Sigmoid colon (tissue), 7 donors: ENCODE measurements at places on chromosomes 12 and 14. TPM values are rescaled to one million over a fixed set of nuclear protein-coding genes. Genes with fewer than 3 reads are reported as not detected.
A peak's percentile ranks its signal among the peaks of the same experiment; 100 is the strongest.

DNA sequence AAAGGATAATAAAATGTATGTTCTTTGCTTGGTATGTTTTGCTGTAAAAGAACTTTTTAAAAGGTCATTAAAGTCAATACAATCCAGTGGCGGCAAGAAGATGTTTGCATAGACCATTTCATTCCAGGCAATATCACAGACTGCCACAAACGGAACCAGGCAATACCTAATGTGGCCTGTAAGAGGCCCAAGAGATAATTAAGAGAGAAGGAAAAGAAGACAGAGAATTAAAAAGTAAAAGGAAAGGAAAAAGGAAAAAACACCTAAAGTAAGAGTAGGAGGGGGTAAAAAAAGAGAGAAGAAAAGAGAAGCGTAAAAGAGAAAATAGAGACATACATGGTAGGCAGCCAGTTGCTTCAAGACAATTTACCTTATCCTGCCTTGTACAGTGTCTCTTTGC is 6.8 kb upstream of the ARHGAP5 start:
- no peak for DNase-seq

- DNase-seq, result no peak
Observed at GRCh38 chr14:98170575-98170974, 1101.4 kb downstream of the BCL11B start.

DNA sequence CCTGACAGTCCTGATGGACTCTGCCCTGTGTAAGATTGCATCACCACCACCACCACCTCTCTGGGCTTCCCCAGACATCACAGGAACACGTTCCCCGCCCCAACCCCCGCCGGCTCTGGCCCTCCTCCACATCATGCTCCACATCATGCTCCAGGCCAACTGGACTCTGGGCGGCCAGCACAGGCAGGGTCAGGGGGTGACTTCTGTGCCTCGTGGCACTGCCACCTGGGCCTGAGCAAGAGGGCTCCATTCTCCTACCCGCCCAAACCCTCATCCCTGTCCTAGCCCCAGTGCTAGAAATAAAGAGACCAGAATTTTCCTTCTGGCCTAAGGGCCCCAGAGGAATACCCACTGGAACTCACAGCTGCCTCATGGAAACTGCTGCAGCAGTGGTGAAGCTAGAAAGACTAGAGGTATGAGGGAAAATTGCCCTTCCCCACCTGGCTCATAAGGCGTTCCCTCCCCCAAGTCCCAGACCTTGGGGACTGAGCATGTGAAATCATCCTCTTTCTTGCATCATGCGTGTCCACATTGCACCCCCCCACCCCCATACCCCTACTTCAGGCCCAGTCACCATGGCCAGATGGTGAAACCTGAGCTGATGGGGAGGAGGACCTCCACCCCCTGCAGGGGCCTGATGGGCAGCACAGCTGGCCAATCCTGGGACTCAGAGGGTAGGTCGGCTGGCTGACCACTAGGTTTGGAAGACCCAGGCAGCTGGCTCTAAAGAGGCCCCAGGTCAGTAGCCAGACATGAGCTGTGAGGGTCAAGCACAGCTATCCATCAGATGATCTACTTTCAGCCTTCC is at the start of gene INHBE:
TSS of gene INHBE (plus strand) at position 742 of the 808 bp plus-strand sequence. CDS start 230 bp downstream, outside the sequence.
- DNase-seq, result no peak

DNA sequence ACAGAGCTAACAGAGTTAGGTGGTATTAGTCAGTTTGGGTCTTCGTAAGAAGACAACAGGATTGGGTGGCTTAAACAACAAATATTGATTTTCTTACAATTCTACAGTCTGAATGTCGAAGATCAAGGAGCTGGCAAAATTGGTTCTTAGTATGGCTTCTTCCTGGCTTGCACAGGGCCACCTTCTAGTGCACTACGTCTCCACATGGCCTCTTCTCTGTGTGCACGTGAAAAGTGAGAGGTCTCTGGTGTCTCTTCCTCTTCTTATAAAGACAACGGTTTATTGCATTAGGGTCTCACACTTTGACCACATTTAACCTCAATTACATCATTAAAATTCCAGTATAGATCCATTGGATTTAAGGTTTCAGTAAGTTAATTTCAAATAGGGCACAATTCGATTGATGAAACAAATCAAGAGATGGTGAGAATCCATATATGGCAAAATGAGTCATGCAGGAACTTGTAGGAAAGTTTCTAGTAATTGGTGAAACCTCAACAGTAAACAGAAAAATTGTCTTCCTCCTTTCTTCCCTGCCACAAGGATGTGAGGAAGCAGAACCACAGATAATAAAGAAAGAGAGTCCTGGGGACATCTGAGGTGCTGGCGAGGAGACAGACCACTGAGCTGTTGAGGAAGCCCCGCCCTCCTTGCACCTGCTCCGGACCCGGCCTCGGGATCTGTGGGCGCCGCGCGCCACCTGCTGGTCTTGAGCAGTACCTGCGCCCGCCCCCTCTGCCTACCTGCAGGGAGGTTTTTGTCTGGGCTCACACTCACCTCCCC is 846.7 kb downstream of the TMEM121 start:
- no peak for DNase-seq

- DNase-seq, result no peak
Observed at GRCh38 chr12:122887819-122888212, 8.1 kb downstream of the VPS37B start.

GRCh38 chr12:46664761-46665287 is 161.0 kb downstream of the SLC38A4 start:
- no peak for DNase-seq

DNA sequence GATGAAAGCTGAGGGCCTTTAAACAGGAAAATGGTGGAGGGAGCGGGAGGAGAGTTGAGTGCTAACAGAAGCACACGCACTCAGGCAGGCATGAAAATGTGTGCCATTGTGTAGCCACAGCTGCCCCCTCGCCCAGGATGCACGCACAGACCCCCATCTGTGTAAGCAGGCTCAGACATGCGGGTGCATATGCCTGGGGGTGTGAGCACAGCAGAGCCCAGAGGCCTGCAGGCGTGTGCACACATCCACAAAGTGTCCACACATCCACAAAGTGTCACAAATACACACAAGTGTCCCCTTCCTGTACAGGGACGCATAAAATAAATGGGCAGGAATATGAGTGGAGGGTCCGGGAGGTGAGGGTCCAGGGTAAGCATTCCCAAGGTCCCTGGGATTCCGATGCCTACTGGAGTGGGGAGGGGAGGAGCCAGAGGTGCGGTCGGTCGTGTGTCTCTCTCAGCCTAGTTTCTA is 805 bp upstream of the KRT7 start:
- peak; percentile 48 for DNase-seq

DNA sequence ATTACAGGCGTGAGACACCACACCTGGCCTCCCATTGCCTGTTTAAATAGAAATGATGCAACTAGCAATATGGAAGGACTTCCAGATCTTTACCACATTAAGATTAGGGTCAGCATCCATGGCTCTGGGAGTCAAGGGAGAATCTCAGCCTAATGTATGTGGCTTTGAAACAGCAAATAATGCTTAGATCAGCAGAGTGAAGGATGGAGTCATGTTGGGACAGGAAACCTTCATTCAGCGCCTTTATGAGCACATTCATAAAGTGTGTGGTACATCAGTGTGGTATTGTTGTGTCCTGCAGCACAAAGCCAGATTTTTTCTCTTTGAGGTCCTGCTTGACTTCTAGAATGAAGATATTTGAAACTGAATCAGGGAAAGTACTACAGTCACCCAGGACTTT is 15.3 kb upstream of the SPSB2 start:
- DNase-seq, result no peak

DNA sequence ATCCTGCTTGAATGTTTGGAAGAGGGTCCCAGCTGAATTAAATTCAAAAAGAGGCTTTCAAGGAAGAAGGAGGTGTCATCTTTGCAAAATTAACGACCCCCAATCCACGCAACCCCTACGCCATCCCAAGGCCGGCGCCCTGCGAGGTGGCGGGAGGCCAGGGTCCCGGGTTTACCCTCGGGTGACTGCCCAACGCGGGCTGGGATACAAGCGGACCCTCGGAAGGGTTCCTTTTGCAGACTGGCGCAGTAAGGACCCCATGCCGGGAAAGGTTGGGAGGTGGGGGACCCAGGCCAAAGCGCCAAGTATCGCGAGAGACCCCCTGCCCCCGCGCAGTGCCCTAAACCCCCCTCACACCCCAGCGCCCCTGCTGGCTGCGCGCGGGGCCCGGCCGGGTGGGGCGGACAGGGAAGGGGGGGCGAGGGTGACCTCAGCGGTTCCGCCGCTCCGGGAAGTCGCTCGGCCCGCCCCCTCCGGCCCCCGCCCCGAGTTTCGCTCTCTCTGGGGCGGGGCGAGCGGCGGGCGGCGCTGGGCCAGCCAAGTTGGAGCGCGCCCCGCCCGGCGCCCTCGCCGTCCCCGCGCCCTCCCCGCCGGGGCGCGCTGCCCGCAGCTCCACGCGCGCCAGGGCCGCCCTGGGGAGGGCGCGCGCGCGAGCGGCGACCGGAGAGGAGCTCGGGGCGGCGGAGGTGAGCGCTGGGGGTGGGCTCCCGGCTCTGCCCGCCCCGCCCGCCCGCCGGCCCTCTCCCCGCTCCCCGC is 708 bp upstream of the ZBTB42 start:
- peak; percentile 94 for DNase-seq

- DNase-seq, result no peak
Observed at GRCh38 chr12:944211-944610, 5.3 kb downstream of the RAD52 start.

GRCh38 chr12:52662093-52662917 is 10.3 kb upstream of the KRT2 start:
- DNase-seq, result no peak

DNA sequence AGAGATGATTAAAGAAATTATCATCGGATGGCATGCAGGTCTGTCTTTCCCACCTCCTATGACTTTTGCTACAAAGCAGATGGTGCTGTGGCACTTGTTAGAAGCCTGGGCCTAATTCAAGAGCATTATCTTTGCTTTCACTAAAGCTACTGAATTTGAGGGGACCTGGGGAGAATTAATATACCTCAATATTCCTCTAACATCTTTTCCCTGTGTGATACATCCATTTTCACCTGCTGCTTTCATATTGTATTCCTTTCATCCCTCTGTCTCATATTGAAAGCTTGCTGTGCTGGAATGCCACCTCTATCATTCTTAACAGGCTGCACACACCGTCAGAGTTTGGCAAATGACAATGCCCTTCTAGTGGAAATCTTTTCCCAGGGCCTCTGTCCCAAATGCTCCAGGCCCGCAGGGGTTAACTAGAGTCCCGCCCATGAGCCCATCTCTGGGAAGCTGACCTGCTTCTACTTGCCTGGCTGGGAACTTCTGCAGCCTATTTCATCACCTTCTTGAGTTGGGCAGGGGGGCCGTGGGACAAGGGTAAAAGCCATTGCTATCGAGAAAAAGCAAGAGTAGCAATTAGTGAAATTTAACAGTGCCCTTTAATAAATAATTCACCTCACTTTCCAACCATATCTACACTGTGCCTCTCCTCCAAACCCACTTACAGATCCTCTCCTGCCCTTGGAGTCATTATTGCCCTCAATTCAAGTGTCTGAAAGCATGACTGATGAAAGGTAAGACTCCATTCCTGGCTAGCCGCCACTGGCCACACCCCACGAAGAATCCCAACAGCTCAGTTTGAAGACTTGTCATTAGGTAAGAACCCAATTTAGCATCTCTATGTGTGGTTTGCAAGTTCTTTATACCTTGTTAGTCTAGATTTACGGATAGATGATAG is 126.7 kb upstream of the BTG1 start:
- no peak for DNase-seq

GRCh38 chr12:84696908-84697540 is 215.6 kb downstream of the SLC6A15 start:
- no peak for DNase-seq

GRCh38 chr14:23481362-23481970 is 12.0 kb downstream of the NGDN start:
- no peak for DNase-seq

DNA sequence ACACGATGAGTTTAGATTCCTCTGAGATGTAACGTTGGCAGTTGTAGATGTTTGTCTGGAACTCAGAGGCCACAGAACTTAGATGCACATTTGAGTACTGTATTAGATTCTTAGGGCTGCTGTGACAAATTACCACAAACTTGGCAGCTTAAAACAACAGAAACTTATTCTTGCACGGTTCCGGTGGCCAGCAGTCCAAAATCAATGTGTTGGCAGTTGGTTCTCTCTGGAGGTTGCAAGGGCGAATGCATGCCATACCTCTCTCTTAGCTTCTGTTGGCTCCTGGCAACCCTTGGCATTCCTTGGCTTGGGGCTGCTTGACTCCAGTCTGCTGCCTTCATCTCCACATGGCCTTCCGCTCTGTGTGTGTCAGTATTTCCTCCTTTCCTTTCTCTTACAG is 118.9 kb downstream of the C12orf75 start:
- no peak for DNase-seq

DNA sequence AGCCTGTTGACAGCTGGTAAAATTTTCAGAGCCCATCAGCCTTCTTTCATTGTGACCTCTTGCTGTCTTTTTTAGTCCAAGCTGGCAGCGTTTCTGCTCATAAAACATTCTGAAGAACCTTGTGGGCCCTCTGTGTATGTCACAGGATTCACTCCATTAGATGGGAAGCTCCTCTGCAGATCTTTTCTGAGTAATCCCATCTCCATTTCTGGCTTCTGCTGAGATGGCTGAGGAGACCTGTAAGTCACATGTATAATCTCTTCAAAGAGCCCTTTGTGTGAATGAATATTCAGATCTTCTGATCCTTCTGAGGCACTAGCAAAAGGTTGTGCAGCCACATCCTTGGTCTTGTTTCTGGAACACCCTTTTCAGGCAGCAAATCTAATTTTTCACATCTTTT is 2.8 kb downstream of the RXYLT1 start:
- DNase-seq, result no peak

RNASE1 gene
- 495 TPM for total RNA-seq

NEUROD4 gene
- total RNA-seq, result not detected

RASSF8 gene
- 93.8 TPM for total RNA-seq

KLRF1 gene
- total RNA-seq, result not detected

ARMH4 gene
- total RNA-seq, result 6.6 TPM
